ENCODE measurements at places on chromosomes 5 and 9.

- DNase-seq: no peak
These were observed 337.0 kb downstream of the TRPM3 start for GRCh38 chr9:70784456-70784855.

DNA sequence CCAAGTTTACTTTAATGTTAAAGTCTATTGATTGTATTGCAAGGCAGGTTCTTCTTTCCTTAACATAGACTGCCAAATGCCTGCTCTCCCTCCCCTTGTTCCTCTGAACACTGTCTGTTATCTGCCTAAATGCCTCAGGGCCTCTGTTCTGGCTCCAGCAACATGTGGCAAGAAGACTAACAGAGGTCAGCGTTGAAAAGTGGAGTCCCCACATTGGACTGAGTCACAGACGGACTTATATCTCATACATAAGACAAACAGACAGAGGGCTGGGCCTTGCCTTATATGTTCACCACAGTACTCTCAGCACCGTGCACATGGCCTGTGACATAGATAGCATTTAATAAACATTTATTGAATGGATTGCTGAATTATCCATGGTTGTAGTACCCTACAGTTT is 91.4 kb downstream of the TSSK1B start:
- no peak for DNase-seq

DNA sequence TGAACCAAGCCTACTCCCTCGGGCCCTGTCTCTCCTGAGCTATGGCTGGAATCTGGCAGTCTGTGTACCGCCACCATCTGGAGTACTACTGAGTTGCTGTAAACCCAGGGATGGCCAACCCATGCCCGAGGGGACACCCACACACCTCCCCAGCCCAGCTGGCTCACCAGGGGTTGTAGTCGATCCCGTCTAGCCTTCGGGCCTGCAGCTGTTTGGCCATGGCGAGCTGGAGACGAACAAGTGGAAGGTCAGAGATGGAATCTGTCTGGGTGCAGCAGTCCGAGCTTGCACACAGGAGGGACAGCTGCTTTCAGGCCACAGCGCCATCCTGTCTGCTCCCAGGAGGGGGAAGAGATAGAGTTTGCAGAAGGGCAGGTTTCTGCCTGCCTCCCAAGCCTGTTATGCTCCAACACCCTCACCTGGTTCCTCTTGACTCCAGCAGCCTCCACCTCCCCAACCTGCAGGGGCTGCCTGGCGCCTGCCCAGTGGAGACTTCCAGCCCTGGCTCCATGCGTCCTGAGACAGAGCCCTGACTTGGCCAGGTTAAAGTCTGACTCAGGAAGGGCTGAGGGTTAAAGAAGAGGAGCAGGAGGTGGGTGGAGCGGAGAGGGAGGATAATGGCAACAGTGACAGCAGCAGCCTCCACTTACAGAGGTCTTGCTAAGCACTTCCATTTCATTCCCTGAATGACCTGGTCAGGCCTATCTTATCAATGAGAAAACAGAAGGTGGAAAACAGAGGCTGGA is 15.8 kb upstream of the SPOUT1 start:
- peak; percentile 24 for DNase-seq

- DNase-seq: no peak
These were observed 101.6 kb upstream of the APC start for GRCh38 chr5:112635771-112636731.

DNA sequence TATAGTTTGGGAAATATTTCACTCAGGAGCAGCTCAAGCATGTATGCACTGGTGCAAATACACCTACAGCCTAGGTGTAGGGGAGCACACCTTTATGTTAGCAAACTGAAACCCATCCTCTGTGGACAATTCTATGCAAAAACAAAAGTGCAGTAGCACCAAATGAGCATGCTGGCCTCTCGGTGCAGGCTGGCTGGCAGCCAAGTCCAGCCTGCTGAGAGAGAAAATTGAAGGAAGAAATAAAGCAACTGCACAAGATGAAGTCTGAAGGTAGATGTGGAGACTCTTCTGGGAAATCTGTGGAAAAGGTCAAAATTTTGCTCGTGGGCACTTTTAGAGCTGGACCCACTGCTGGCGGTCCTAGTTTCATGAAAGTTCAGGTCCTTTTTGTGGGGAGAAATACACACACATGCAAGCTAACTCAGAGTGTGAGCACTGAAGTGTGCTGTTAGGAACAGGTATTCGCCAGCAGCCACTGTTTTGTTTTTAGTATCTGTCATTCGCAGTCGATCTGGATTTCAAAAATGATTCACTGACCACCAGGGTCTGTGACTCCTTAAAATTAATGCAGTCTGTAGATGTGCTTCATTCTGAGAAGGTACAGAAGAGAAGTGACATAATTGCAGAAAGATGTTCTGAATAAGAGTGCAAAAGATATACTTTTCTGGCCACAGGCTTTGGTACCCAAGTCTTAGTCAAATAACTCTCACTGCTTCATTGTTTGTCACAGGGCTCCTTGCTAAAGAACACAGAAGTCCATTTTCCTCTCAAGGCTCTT is 281.7 kb downstream of the PARP8 start:
- DNase-seq: no peak

DNA sequence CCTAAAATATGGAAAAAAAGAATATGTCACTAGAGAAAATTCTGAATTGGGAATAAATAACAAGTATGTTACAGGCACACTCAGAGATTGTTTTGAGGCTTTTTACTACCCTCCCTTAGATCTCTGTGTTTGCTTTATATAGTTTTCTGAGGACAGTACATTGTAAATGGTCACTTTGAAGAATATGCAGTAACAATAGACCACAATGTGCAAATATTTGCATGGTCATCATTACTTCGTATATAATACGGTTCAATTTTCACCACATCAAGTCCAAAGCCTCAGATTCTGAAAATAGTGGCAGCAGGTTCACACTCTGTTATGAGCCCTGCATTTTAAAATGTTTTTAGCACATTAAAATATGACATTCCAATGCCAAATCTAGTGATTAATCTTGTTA is 238.6 kb downstream of the ADAMTS6 start:
- no peak for DNase-seq

GRCh38 chr5:38615981-38616451 is 59.6 kb upstream of the LIFR start:
- no peak for DNase-seq

DNA sequence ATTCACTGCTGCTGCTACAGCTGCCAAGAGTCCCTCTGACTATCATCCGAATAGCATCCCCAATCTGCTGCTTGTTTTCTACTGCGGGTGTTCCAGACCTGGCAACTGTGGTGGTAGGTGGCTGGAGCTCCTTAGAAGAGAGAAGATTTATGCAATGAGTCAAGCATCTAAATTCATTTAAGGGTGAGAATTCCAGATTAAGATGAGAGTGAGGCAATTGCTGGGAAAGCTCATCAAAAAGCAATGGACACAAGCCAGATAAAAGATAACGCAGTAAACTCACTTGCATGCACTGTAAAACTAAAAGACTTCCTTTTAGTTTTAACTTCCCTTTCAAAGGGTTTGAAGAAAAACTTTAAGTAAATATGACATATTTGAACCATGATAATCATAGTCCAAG is 3.9 kb downstream of the PLK2 start:
- DNase-seq: no peak
